ENCODE measurements at places on chromosomes 11 and 22.

DNA sequence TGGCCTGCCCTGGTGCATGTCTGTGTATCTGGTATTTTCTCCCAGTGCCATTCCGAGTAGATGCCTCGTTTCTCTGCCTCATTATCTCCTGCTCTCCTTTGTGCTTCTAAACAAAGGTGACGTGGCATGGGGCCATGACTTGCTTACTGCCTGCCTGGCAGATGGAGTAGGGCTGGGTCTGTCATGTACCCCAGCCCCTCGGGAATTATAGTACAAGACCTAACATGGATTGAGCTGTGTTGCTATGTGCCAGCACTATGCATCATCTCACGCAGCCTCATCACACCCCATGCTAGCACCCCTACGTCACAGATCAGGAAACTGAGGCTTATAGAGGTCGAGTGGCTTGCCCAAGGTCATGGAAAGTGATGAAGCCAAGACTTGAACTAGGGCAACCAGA lies 88.1 kb downstream of the GALNT18 start:
- DNase-seq: no peak

GRCh38 chr22:30718491-30718890 lies 23.8 kb downstream of the OSBP2 start:
- no peak for DNase-seq

DNA sequence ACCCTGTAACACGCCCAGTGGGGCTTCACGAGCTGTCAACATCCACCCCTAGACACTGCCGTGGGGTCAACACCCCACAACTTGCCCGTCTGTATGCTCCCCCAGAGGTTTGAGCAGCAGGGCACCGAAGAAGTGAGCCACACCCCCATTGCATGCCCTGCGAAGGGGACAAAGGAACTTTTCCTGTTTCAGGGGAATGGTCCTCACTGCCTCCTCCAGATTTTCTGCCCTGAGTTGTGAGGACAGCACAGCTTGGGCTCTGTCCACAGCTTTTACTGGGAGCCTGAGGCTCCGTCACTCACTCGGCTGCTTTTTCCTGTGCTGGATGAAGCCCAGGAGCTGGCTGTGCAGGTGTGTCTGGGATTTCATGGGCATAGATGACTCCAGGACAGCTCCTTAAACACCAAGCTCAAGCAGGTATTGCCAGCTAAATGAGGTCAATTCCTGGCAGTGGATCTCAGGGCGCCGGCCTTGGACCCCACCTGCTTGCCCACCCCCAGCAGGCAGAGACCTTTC lies 40.2 kb upstream of the CCDC188 start:
- no peak for DNase-seq

GRCh38 chr11:20790622-20791021 lies 121.2 kb downstream of the NELL1 start:
- DNase-seq: no peak

DNA sequence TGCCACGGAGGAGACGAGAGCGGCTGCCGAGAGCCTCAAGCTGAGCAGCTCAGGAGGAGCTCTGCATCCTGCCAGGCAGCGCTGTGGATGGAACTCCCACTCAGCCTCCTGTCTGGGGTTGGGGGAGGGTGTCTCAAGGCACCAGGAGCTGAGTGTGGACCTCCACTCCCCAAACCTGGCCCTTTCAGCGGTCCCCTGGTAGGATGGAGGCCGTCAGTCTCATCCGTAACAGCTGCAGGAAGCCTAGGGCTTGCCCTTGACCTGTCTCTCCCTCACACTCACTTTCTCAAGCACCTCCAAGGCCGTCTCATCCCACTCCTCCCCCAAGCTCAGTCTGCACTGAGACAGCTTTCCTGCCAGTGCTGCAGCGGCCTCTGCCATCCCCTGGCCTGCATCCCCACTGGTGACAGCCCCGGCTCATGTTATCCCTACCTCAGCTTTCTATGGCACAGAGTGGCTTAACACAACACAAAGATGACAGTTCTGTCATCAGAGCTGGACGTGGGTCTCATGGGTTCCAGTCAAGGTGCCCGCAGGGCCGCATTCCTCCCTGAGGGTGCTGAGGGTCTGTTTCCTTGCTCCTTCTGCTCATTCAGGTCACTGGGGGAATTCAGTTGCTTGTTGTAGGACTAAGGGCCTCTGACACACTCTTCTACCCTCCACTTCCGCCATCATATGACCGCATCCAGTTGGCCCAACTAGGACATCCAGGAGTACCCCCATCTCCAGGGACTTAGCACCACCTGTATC lies 341.9 kb upstream of the B3GAT1 start:
- no peak for DNase-seq

- DNase-seq: no peak
Observed at GRCh38 chr11:133467686-133468085, 64.6 kb downstream of the OPCML start.

- DNase-seq: no peak
Observed at GRCh38 chr11:26028393-26028911, 303.5 kb upstream of the ANO3 start.
